ENCODE measurements at places on chromosomes 5 and 9. TPM values are rescaled to one million over a fixed set of nuclear protein-coding genes. Genes with fewer than 3 reads are reported as not detected.

GRCh38 chr5:149543361-149544027 is 7.7 kb downstream of the CSNK1A1 start:
- peak; percentile 50 for DNase-seq
- peaks cover 9% of the 10 kb centered on the region for H3K4me1 ChIP-seq
- H3K4me3 ChIP-seq = no peak overlapping the region
- no peaks in the 10 kb centered on the region for H3K27me3 ChIP-seq

GRCh38 chr5:57503433-57503832 is 20.8 kb upstream of the ACTBL2 start:
- no peak overlapping the region for H3K27ac ChIP-seq
- DNase-seq = no peak
- H3K4me3 ChIP-seq = no peak overlapping the region
- no peaks in the 10 kb centered on the region for H3K36me3 ChIP-seq
- no peaks in the 10 kb centered on the region for H3K4me1 ChIP-seq

GRCh38 chr5:37835380-37835973 is 4.4 kb downstream of the GDNF start:
- H3K27me3 ChIP-seq = peaks cover 19% of the 10 kb centered on the region
- no peak overlapping the region for H3K27ac ChIP-seq
- peak; percentile 5 for DNase-seq
- no peaks in the 10 kb centered on the region for H3K36me3 ChIP-seq
- H3K4me1 ChIP-seq = no peaks in the 10 kb centered on the region

- no peak overlapping the region for H3K27ac ChIP-seq
- no peak for DNase-seq
- no peaks in the 10 kb centered on the region for H3K27me3 ChIP-seq
- H3K4me1 ChIP-seq = no peaks in the 10 kb centered on the region
Measured at GRCh38 chr5:85646036-85646435, 971.7 kb upstream of the COX7C start.

GRCh38 chr5:6995115-6995514 is 281.9 kb downstream of the TENT4A start:
- no peaks in the 10 kb centered on the region for H3K4me1 ChIP-seq
- H3K36me3 ChIP-seq = no peaks in the 10 kb centered on the region
- no peak overlapping the region for H3K27ac ChIP-seq
- no peak overlapping the region for H3K4me3 ChIP-seq
- no peaks in the 10 kb centered on the region for H3K27me3 ChIP-seq
- DNase-seq = no peak

- no peak overlapping the region for H3K27ac ChIP-seq
- H3K27me3 ChIP-seq = no peaks in the 10 kb centered on the region
Measured at GRCh38 chr9:89458768-89459496, 39.0 kb downstream of the SEMA4D start.

- no peak overlapping the region for H3K27ac ChIP-seq
- DNase-seq = no peak
- no peaks in the 10 kb centered on the region for H3K36me3 ChIP-seq
- no peaks in the 10 kb centered on the region for H3K27me3 ChIP-seq
Measured at GRCh38 chr9:13165236-13165945, 114.1 kb downstream of the MPDZ start.

DNA sequence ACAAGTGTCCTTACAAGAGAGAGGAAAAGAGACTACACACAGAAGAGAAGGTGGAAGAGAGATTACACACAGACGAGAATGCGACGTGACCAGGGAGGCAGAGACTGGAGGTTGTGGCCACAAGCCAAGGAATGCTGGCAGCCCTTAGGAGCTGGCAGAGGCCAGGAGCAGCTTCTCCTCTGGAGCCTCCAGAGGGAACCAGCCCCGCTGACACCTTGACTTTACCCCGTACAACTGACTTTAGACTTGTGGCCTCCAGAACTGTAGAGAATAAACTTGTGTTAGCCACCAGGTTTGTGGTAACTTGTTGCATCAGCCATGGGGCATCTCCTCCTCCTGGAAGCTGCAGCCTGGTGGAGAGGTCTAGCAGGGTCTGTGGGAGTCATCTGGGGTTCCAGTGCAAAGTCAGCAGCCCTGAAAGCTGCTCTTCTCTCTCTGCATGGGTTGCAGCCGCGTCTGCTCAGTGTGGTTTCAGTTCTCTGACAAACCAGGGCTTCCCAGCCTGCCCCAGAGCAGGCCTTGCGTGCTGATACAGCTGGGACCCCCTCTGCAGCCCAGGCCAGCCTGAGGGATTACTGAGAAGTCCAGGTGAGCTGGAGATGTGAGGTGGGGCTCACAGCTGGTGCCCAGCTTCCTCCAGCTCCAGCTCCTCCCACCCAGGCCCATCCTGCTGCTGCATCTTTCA is 30.8 kb upstream of the CNOT6 start:
- H3K4me1 ChIP-seq = no peaks in the 10 kb centered on the region
- no peak overlapping the region for H3K4me3 ChIP-seq
- no peaks in the 10 kb centered on the region for H3K36me3 ChIP-seq
- no peaks in the 10 kb centered on the region for H3K27me3 ChIP-seq

DNA sequence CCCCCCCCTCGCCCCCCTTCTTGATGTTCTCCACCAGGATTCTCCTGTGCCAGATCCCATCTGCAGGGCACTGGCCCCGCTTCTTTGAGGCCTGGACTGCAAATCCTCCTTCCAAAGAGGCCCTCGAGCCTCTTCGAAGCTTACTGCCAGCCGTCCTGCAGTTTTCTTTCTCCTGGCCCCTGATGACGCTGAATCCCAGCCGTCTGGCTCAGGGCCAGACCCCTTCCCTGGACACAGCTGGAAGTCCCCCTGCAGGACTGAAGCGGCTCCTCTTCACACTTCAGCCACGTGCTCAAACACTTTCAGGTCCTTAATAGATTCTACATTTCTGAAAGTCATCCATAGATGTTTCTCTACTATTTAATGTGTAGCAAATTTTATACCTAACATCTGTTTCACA is 121.5 kb downstream of the EHMT1 start:
- no peak overlapping the region for H3K27ac ChIP-seq
- H3K4me3 ChIP-seq = no peak overlapping the region
- no peaks in the 10 kb centered on the region for H3K27me3 ChIP-seq
- peaks cover 38% of the 10 kb centered on the region for H3K36me3 ChIP-seq
- H3K4me1 ChIP-seq = no peaks in the 10 kb centered on the region

- no peak overlapping the region for H3K27ac ChIP-seq
- no peaks in the 10 kb centered on the region for H3K27me3 ChIP-seq
- no peak for DNase-seq
- no peaks in the 10 kb centered on the region for H3K36me3 ChIP-seq
- H3K4me3 ChIP-seq = no peak overlapping the region
Measured at GRCh38 chr5:169970339-169970738, 10.0 kb downstream of the INSYN2B start.

DNA sequence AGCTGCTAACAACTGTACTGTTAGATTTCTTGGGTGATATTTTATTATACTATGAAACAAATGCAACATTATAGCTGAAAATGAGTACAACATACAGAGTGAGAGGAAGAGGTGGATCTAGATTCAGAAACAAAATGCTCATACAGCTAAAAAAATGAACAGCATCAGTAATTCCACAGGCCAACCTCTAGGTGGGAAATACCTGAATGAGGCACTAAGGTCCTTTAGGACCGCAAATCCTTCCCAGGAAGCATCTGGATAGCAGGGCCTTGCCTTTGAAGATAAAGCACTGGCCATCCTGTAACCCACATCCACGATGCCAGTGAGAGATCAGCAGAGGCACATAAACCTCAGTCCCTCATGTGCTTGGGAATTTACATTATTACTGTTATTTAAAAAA is 310.8 kb downstream of the YTHDC2 start:
- H3K36me3 ChIP-seq = no peaks in the 10 kb centered on the region
- DNase-seq = no peak
- H3K27ac ChIP-seq = no peak overlapping the region
- H3K4me3 ChIP-seq = no peak overlapping the region
- H3K27me3 ChIP-seq = no peaks in the 10 kb centered on the region

GRCh38 chr9:107600060-107600573 is 110.5 kb upstream of the KLF4 start:
- H3K27me3 ChIP-seq = no peaks in the 10 kb centered on the region
- DNase-seq = peak; percentile 57
- no peak overlapping the region for H3K27ac ChIP-seq
- peaks cover 37% of the 10 kb centered on the region for H3K4me1 ChIP-seq

GRCh38 chr9:89648247-89649000 is 43.6 kb downstream of the GADD45G start:
- no peak for DNase-seq
- no peaks in the 10 kb centered on the region for H3K36me3 ChIP-seq
- H3K27me3 ChIP-seq = no peaks in the 10 kb centered on the region
- no peaks in the 10 kb centered on the region for H3K4me1 ChIP-seq
- no peak overlapping the region for H3K27ac ChIP-seq

- no peak overlapping the region for H3K4me3 ChIP-seq
- DNase-seq = no peak
- H3K27me3 ChIP-seq = peaks cover 18% of the 10 kb centered on the region
- H3K27ac ChIP-seq = no peak overlapping the region
- no peaks in the 10 kb centered on the region for H3K4me1 ChIP-seq
- H3K36me3 ChIP-seq = no peaks in the 10 kb centered on the region
Measured at GRCh38 chr5:146329697-146330096, 8.9 kb upstream of the POU4F3 start.

- H3K27ac ChIP-seq = peak overlapping the region; percentile 74
- DNase-seq = no peak
- no peak overlapping the region for H3K4me3 ChIP-seq
- H3K36me3 ChIP-seq = peaks cover 34% of the 10 kb centered on the region
- no peaks in the 10 kb centered on the region for H3K27me3 ChIP-seq
- H3K4me1 ChIP-seq = peaks cover 27% of the 10 kb centered on the region
Measured at GRCh38 chr5:150513375-150514309, 5.7 kb downstream of the NDST1 start.

DNA sequence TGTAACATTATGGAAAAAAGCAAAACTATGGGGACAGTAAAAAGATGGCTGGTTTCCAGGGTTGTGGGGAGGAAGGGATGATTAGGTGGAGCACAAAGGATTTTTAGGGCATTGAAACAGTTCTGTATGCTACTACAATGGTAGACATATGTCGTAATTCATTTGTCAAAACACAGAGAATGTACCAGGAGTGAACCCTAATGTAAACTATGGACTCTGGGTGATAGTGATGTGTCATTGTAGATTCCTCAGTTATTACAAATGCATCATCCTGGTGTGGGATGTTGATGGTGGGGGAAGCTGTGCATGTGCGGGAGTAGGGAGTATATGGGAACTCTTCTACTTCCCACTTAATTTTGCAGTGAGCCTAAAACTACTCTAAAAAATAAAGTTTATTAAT is 135.0 kb upstream of the GABRP start:
- H3K36me3 ChIP-seq = no peaks in the 10 kb centered on the region
- H3K27me3 ChIP-seq = no peaks in the 10 kb centered on the region
- no peak overlapping the region for H3K4me3 ChIP-seq
- H3K27ac ChIP-seq = no peak overlapping the region
- DNase-seq = no peak

DNA sequence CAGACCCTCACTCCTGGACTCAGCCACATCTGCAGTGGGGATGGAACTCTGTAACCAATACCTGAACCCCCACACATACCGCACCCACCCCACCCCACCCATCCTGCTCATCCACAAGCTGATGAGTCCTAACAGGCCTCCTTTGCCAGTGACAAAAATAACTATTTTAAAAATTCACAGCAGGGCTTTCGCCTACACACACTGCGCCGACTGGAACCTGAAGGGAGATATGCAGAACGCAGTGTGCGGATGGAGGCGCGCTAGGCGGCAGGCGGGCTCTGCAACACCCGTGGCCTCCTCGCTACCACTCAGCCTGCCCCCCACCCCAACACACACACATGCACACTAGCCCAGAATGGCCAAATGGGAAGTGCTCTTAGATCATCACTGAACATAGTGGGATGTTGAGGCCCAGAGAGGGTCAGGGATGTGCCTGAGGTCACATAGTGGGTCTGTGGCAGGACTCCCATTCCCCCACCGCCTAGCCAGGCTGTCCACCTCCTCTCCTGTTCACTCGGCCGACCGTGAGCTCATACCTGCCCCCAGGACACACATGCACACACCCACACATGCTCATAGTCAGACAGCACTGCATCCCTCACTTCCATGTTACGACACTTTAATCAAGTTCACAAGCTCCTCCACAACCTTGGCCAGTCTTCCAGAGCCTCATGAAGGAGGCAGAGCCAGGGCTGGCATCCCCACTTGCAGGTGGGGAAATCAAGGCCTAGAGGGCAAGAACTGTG is 6.3 kb upstream of the CAMK2A start:
- no peaks in the 10 kb centered on the region for H3K27me3 ChIP-seq
- peaks cover 16% of the 10 kb centered on the region for H3K36me3 ChIP-seq
- H3K4me3 ChIP-seq = no peak overlapping the region

DNA sequence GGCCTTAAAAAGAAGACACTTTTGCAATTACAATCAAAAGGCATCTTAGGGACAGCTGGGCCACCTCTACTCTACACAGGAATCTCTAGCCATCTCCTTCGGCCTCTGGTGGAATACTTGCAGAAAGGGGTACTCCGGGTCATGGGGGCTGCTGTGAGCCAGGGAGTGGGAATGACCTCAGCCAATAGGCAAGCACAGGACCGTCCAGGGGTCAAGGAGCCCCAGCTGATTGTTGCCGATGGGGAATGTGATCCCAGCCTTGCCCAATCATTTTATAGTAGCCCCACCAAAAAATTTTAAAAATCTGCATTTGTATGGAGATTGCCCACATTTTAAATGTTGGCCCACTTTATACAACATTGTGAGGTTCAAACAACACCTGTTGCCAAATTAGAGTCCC is 16.9 kb upstream of the SLC36A3 start:
- H3K27me3 ChIP-seq = peaks cover 3% of the 10 kb centered on the region
- DNase-seq = no peak
- H3K4me1 ChIP-seq = no peaks in the 10 kb centered on the region
- H3K27ac ChIP-seq = no peak overlapping the region
- no peak overlapping the region for H3K4me3 ChIP-seq

GRCh38 chr5:127187706-127188105 is 102.9 kb upstream of the MEGF10 start:
- no peak overlapping the region for H3K27ac ChIP-seq
- DNase-seq = no peak
- no peaks in the 10 kb centered on the region for H3K27me3 ChIP-seq
- no peaks in the 10 kb centered on the region for H3K36me3 ChIP-seq
- peaks cover 3% of the 10 kb centered on the region for H3K4me1 ChIP-seq
- no peak overlapping the region for H3K4me3 ChIP-seq

- H3K27ac ChIP-seq = no peak overlapping the region
- no peak for DNase-seq
- no peaks in the 10 kb centered on the region for H3K4me1 ChIP-seq
- no peak overlapping the region for H3K4me3 ChIP-seq
Measured at GRCh38 chr9:22374051-22374450, 72.6 kb upstream of the DMRTA1 start.

GRCh38 chr9:114396558-114397218 is 8.9 kb upstream of the AKNA start:
- H3K27ac ChIP-seq = no peak overlapping the region
- peaks cover 31% of the 10 kb centered on the region for H3K4me1 ChIP-seq
- H3K27me3 ChIP-seq = no peaks in the 10 kb centered on the region
- H3K4me3 ChIP-seq = no peak overlapping the region

GRCh38 chr5:93130624-93131490 is 450.2 kb downstream of the NR2F1-AS1 start:
- no peaks in the 10 kb centered on the region for H3K27me3 ChIP-seq
- H3K4me3 ChIP-seq = no peak overlapping the region
- no peaks in the 10 kb centered on the region for H3K36me3 ChIP-seq
- no peak overlapping the region for H3K27ac ChIP-seq
- no peak for DNase-seq

Gene SPINK4
- polyA plus RNA-seq = 1,209 TPM

Gene IER5L
- 0.89 TPM for polyA plus RNA-seq

Gene DNAI1
- not detected for polyA plus RNA-seq

Gene MSMP
- polyA plus RNA-seq = not detected

Gene LYSMD3
- polyA plus RNA-seq = 7.8 TPM

Gene GLRA1
- not detected for polyA plus RNA-seq

Gene ABCA1
- polyA plus RNA-seq = 7.1 TPM

Gene SPATA31A5
- not detected for polyA plus RNA-seq

Gene TAF1L
- not detected for polyA plus RNA-seq

Gene UBE2B
- 63.1 TPM for polyA plus RNA-seq

Gene SNX24
- 22.4 TPM for polyA plus RNA-seq
